ENCODE measurements at places on chromosomes 2 and 18.

GRCh38 chr2:165003443-165004130 is 48.3 kb upstream of the SLC38A11 start:
- DNase-seq: peak; percentile 47

GRCh38 chr18:7090771-7091170 is 26.8 kb downstream of the LAMA1 start:
- no peak for DNase-seq

DNA sequence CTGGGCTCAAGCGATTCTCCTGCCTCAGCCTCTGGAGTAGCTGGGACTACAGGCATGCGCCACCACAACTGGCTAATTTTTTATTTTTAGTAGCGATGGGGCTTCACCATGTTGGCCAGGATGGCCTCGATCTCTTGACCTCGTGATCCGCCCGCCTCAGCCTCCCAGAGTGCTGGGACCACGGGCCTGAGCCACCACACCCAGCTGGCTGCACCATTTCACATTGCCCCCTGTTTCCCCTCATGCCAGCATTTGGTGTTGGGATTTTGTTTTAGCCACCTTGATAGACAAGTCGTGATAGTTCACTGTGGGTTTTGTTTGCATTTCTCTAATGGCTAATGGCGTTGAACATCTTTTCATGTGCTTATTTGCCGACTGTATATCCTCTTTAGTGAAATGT is 5.8 kb upstream of the COLEC11 start:
- no peak for DNase-seq

DNA sequence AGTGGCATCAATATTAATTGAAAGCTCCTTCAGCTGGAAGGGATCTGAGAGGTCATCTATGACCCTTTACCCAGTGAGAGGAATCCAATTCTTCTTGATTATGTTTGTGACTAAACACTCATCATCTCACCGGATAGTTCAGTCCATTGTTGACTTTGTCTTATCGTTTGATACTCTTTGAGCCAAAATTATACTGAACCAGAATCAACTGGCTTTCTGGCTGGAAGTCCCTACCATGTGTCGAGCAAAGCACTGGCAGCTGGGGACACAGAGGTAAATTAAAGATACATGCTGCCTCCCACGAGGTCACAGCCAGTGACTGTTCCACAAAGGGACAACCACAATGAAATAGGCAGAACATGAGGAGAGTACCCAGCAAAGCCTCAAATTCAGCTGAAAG is 91.4 kb upstream of the FHL2 start:
- DNase-seq: no peak

GRCh38 chr2:222714361-222715241 is 43.1 kb downstream of the MOGAT1 start:
- DNase-seq: no peak

DNA sequence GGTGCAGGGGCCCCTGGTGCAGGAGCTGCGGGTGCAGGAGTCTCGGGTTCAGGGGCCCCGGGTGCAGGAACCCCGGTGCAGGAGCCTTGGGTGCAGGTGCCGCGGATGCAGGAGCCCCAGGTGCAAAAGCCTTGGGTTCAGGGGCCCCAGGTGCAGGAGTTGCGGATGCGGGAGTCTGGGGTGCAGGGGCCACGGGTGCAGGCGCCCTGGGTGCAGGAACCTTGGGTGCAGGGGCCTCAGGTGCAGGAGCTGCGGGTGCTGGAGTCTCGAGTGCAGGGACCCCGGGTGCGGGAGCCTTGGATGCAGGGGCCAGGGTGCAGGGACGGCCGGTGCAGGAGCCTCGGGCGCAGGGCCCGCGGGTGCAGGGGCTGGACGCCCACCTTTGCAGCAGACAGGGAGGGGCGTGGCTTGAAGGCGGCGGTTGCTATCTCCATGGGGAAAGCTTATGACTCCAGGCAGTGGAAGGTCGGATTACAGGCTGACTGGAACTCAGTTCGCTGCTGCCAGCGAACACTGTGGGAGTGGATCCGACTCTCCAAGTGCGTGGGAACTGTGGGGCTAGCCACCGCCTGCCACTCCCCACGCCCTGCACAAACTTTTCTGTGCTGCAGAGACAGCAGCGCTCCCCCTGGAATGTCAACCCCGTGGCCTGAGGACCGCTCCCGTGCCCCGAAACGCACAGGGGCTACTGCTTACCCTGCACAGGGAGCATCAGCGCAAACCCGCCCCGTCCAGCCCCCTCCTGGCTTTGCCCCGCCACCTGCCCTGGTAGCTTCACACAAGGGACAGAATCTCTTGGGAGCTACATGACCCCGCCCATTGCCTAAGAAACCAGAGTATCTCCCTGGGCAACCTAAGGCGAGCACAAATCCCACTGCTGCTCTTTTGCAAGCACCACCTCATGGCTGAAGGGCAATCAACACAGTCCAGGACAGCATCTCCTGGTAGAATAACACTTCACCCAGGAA is 40.3 kb downstream of the COPS9 start:
- DNase-seq: no peak

- DNase-seq: no peak
These were observed 621.7 kb downstream of the TMEM182 start for GRCh38 chr2:103383541-103383940.

GRCh38 chr2:158788951-158789350 is 6.2 kb upstream of the DAPL1 start:
- no peak for DNase-seq

GRCh38 chr2:38152035-38152434 is 76.1 kb upstream of the CYP1B1 start:
- DNase-seq: no peak

- no peak for DNase-seq
These were observed 88.6 kb downstream of the ZBTB7C start for GRCh38 chr18:48320639-48320945.

GRCh38 chr2:218188528-218188927 is 21.8 kb upstream of the CXCR1 start:
- no peak for DNase-seq

- DNase-seq: no peak
These were observed 10.5 kb upstream of the NOL10 start for GRCh38 chr2:10700078-10700803.

GRCh38 chr2:57885742-57886141 is 160.9 kb upstream of the VRK2 start:
- DNase-seq: no peak

GRCh38 chr2:42055573-42056514 is 8.0 kb downstream of the PKDCC start:
- DNase-seq: no peak

GRCh38 chr18:56358608-56359280 is 279.6 kb downstream of the TXNL1 start:
- no peak for DNase-seq

- no peak for DNase-seq
These were observed 26.3 kb downstream of the PSME4 start for GRCh38 chr2:53944542-53944941.

GRCh38 chr18:41323044-41323443 is 632.0 kb upstream of the PIK3C3 start:
- DNase-seq: no peak

DNA sequence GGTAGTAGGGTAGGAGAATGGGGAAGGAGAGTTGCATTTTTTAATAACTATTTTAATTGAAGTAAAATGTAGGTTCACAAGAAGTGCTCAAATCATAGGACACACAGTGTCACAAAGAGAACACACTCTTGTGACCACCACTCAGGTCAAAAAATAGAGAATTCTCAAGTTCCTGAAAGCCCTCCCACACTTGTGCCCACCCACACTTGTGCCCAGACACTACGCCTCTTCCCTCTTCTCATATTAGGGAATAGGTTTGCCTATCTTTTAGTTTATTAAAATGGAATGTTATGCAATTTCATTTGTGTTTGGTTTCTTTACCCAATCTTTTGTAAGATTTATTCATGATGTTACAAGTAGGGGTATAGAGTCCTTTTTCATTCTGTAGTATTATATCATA is 67.2 kb downstream of the UGGT1 start:
- DNase-seq: no peak

DNA sequence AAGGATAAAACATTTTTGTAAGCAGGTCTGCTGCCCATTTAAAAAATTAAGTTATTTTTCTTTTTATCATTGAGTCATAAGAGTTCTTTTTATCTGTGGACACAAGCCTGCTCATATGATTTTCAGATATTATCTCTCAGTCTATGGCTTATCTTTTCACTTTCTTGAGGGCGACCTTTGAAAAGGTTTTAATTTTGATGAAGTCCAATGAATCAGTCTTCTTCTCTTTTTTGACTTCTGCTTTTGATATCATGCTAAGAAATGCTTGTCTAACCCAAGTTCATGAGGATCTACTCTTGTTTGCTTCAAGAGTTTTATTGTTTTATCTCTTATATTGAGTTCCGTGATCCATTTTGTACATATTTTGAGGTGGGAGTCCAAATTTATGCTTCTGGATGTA is 36.5 kb downstream of the PSMD14 start:
- no peak for DNase-seq

GRCh38 chr2:67619204-67619603 is 222.1 kb downstream of the ETAA1 start:
- no peak for DNase-seq

DNA sequence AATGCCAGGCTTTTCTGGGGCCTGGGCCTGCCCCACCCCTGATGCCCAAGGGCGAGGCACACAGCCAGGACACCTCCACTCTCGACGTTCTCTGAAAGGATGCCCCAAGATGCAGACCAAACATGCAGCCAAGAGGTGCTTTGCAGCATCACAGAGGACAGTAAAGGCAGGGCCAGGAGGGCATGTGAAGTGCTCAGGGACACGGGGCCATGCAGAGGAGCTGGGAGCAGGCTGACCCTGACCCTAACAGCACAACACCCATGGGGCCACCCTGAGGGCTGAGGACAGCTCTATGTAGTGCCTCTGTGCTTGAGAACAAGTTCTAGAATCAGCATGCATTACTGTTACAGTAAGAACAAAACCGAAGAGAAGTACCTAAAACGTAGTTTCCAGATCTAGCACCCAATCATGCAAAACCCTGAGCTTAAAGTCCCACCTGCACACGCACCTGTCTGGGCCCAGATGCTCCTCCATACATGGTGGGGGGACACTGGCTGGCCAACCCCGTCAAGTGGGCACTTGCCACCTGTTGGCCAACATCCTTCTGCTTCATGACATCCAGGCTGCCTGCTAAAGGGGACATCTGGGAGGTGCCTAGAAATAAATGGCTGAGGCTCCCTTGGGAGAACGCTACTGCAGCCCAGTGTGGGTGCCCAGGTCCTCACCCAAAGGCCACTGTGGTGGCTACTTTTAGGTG is 15.4 kb downstream of the HS6ST1 start:
- DNase-seq: no peak

- DNase-seq: no peak
These were observed 64.7 kb downstream of the CCDC148 start for GRCh38 chr2:158391876-158392275.

- DNase-seq: no peak
These were observed 21.2 kb upstream of the ALPI start for GRCh38 chr2:232434563-232435374.

GRCh38 chr18:10145546-10145945 is 231.7 kb downstream of the VAPA start:
- no peak for DNase-seq

DNA sequence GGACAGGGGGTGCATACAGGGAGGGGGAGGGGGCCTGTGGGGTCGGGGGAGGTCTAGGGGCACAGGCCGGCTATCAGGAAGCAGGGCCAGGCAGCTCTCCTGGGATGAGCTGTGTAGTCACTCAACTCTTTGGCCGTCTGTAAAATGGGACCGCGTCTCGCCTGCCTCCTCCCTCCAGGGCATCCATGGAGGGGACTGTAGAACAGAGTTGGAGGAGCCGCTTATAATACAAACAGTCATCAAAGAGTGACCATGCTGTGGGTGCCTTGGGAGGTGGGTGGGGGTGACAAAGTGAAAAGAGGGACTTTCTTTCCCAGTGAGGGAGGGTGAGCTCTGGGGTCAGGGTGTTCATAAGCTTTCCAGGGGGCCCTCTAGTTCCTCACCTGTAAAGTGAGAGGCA is 169.6 kb upstream of the HAAO start:
- DNase-seq: peak; percentile 66

GRCh38 chr2:149129433-149129832 is 90.9 kb downstream of the LYPD6B start:
- no peak for DNase-seq

- no peak for DNase-seq
These were observed 33.4 kb downstream of the PAX8 start for GRCh38 chr2:113245276-113245711.

- DNase-seq: no peak
These were observed 110.2 kb upstream of the RBBP8 start for GRCh38 chr18:22822841-22823508.

DNA sequence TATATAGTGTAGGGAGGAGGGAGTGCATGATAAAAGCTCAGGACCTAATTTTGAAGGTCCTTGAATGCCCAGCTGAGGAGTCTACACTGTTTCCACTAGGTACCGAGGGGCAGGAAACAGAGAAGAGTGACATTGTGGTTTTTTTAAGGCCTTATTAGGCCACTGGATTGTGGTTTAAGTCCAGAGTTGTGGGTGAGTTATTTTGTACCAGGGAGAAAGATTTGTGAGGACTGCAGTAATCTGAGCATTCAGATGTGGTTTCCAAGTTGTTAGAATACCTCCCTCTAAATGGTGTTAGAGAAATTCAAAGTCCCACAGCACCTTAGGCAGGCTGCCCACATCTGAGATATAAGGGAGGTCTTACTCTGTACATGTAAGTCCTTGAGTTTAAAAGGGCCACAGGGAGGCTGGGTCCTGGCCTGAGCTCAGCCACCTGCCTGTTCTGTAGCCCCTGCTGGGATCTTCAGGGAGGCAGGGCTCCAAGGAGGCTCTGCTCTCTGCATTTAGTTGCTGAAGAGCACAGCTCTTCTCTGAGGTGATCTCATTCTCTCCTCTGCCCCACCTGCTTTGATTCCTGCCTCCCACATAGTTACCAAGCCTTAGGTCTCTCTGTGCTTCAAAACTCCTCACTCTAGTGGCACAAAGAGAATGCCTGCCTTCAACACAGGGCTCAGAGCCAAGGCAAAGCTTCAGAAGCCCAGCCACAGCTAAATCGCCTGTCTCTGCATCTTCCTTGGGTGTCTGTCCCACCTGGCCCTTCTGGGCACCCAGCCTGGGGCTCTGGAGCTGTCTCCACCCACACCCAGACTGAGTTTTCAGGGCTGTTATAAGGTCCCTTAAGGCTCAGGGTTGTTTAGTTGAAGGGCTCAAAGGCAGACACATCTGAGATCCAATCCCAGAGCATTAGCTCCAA is 88.1 kb downstream of the VSNL1 start:
- DNase-seq: no peak

DNA sequence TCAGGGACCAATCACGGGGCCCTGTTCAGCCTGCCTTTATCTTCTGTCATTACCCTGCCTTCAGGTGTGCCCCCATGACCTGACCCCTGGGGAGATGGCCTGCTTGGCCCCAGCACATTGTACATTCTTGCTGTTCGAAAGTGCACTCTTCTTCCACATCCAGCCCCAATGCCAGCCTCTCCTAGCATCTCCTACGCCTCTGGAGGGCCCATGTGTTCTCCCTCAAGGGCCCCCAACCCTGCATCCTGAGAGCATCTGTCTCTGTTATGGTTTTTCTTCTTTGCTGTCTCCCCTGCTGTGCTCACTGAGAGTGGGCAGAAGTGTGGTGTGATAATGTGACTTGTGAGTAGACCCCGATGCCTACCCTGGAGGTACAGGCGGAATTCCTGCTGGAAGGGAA is 41.5 kb upstream of the OTOS start:
- DNase-seq: peak; percentile 5
